ENCODE measurements at places on chromosomes 1 and 21.

DNA sequence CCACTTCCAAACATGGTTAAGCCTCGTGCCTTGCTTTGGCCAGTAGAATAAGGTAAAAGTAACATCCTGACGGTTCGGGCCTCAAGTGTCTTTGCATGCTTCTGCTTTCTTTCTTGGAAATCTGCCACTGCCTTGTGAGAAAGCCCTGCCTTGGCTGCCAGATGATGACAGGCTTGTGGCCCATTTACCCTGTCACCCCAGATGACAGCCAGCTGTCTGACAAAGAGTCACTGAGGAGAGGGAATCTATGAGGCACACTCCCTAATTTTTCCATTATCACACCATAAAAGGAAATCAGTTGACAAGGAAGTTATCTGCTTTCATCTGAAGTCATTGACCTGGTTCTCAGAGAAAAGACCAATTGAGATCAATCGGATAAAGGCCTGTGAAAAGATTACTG is 199.8 kb downstream of the USH2A start:
- DNase-seq = no peak

DNA sequence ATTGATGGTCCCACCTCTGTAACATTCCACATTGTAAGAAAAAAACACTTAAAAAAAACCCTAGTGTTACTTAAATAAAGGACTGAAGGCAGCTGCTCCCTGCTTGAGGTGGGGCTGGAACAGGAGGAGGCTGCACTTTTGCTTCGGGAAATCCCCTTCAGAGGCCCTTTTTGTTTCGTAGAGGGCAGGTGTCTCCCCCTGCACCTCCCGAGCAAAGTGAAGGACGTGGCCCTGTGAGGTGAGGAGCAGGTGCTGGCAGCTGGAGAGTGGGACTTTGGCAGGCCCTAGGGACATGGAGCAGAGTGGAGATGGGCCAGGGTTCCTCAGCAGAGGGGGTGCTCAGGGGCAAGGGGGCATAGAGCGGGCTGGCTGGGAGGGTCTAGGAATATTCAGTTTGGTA is 33.4 kb upstream of the WNT4 start:
- peak; percentile 31 for DNase-seq

- DNase-seq = no peak
These were observed 23.7 kb upstream of the PEX19 start for GRCh38 chr1:160308451-160309184.

DNA sequence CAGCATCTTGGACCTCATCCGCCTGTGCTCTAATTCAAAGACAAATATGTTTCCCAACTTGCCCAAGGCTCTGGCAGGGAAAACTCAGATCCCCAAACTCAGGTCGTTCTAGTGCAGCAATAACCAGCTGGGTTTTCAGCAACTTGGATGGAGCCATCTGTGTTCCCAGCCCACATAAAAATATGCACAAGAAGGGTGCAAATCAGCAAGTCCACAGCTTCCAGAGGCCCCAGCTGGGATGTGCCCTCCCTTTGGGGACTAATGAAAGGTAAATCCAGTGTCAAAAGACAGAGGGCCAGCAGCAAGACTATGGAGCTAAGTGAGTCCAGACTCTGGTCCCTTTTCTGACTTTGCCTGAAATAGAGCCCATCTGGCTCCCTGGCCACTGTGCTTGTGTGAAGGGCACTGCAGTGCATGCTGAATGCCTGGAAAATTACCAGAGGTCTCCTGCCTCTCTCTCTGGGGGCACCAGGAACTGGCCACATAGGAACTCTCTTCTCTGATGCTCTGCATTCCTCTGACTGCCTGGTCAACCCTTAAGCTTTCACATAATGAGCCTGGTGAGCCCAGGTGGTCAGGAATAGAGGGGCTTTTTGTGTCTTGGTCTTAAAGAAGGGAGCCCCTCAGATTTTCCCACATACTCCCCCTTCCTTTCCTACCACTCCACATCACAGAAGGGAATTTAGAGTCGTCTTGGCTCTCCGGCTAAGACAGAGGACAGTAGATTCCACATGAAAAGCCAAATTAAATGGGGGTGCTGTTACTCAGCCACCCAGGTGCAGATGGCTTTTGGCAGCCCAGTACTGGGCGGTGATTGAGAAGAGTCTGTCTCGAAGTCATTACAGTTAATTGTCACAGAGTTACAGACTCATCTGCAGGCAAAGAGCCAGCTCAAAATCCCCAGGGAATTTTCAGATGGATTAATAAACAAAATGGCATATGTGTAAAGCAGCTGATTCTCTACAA is 88.1 kb upstream of the C1orf21 start:
- DNase-seq = no peak

DNA sequence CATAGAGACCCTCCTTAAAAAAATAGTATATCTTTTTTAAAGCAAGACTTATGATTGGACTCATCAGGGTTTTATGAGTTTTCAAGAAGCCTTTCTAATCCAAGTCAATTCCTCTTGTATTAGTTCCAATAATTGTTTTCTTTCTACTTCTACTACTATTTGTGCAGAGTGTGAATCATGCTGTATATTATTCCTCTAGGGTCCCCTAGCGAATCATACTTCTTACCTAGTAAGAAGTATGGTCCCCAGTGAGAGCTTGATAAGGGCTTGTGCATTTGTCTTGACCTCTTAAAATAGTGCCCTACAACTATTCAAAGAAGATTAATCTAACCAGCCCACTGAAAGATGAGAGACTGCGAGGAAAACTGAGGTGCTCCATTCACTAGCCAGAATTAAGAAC is 715.7 kb upstream of the ZP4 start:
- no peak for DNase-seq

DNA sequence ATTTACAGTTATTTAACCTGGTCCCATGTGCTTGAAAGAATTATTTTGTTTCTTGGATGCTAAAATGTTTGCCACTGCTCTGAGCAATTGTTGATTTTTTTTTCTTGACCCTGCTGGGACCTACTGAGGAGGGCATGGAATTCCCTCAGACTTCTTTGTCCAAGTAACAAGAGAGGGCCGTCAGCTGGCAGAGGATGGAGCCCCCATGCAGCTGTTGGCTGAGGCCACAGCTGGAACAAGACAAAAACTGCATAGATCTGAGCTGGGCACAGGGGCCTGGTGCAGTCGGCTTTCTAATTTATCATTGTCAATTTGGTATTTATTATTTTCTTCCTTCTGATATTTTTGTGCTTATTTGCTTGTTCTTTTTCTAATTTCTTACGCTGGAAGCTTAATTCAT is 39.6 kb upstream of the ABCG1 start:
- DNase-seq = no peak

DNA sequence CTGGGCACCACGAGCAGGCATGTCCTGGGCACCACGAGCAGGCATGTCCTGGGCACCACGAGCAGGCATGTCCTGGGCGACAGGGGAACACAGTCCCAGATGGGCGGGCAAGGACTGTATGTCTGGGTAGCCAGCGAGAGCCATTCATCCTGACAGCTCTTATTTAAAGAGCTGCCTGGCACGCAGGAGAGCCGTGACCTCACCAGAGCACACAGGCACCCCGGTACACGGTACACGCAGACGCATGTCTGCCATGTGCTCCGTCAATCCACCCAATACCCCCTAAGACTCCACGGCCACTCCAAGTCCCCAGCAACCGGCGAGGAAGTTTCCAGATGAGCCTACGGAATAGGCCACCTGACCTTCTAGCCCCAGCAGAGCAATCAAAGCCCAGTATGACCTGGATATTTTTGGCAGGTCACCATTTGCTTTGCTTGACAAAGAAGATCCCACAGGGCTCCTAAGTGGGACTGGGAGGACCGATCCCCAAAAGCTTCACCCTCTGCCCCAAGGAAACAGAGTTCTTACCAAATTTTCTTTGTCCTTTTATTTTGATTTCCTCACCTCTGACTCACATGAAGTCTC is 51.7 kb downstream of the CASZ1 start:
- DNase-seq = no peak

All from stimulated activated CD4-positive, alpha-beta T cell treated with anti-CD3 and anti-CD28 coated beads, Interleukin-4, amount 100 ng/mL, for 1 hour (primary cell).